Neuronal stem cell (in vitro differentiated cells): ENCODE measurements at places on chromosomes 6 and 20.

DNA sequence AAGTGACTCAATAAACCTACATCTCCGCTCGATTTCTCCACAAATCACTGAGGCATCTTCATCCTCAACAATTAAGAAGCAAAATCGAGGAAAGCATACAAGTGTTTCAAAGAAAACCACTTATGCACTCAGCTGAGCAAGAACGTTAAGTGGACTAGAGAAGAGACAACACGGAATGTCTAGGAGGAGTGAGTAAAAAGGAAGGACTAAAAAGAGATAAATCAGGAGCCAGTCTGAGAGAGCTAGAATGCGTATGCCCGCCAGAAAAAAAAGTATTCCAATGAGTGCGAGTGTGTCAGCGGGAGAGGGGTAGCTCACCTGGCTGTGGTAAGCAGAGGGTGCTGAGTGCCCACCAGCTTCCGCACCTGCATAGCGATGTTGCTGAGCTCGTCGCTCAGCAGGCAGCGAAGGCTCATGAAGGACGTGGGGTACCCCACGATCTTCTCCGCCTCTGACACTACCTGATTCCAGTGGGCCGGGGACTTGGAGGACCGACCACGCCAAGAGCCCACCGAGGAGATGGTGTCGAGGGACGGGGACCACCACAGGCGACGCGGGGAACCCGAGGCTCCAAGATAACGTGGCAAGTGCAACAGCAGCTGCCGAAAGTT, 587 bp downstream of the PDSS2 start:
- no peak for DNase-seq

GRCh38 chr20:49987015-49987867, 4.5 kb downstream of the SNAI1 start:
- DNase-seq = no peak

DNA sequence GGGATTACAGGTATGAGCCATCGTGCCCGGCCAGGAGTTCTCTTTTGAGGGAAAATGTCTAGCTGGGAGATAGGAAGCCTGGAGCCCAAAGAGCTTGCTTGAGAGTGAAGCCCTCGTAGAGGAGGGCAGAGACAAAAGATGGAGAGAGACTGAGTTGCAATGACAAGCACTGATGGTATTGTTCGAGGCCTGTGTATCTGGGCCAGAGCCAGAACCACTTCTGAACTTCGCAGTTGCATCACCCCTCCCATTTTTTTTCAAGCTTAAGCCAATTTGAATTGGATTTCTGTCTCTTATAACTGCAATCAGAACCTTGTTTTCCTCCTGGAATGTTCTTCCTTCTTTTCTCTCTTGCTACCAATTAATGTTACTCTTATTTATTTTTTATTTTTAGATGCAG, 83.1 kb downstream of the KCNB1 start:
- DNase-seq = no peak

- DNase-seq = no peak
Observed at GRCh38 chr6:150723857-150724256, 124.2 kb downstream of the PLEKHG1 start.

GRCh38 chr6:169722362-169723199, 1.7 kb downstream of the PHF10 start:
- peak; percentile 29 for DNase-seq

GRCh38 chr6:118771253-118771652, 119.9 kb upstream of the CEP85L start:
- DNase-seq = no peak

- no peak for DNase-seq
Observed at GRCh38 chr20:51185277-51185676, 162.4 kb upstream of the KCNG1 start.

GRCh38 chr6:165701564-165702354, 38.7 kb upstream of the PDE10A start:
- DNase-seq = no peak

DNA sequence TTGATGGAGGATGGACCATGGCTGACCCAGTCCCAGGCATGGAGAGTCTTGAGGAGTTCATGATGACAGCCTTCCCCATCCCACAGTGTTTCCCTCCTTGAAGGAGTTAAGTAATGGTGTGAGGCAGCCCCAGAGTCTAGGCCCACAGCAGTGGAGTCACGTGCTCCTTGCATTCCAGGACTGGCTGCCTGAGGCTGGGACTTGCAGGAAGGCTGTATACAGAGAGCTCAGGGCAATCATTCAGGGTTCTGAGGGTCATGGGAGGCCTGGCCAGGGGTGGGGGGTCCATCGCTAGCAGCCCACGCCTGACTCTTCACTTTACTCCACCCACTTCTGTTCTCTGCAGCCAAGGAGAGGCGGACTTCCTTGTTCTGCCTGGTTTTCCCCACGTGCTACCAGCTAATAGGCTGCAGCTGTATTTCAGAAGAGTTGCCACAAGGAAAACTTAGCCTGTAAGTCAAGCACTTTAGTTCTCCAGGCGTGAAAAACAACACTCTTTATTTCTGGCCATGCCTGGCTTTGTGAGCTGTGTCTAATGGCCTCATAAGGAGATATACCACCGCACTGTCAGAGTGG, 272.5 kb downstream of the DHX35 start:
- no peak for DNase-seq

DNA sequence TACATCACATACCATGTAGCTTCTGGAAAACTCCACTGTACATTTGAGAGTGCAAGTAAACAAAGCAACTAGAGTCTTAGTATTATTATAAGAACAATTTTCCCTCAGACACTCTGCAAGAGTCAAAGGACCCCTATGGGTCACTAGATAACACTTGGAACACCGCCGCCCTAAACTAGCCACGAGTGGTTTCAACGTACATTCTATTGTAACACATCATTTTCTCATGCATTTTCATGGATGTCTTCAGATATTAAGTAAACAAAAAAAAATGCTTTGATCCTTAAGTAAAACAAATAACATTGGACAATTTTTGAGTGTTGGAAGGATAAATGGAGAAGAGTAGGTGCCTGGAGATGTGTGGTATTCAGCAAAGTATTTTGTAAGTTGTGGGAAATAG, 3.2 kb upstream of the RNF146 start:
- no peak for DNase-seq

DNA sequence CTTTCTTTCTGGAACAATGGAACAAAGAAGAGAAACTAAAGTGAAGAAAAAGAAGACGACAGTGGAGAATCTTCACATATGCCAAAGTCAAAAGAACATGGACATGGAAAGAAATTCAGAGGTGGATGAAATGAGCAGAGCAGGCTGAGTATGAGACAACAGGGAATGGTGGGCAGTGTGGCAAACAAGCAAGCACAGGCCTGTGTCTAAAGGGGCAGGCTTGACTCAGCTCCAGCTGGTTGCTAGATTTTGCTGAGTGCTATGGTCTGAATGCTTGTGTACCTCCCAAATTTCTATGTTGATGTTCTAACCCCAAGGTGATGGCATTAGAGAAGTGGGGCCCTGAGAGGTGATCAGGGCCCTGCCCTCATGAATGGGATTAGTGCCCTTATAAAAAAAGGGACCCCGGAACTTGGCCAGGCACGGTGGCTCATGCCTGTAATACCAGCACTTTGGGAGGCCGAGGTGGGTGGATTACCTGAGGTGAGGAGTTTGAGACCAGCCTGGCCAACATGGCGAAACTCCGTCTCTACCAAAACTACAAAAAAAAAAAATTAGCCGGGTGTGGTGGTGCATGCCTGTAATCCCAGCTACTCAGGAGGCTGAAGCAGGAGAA, 49.6 kb downstream of the ZMYND8 start:
- DNase-seq = no peak
